ENCODE measurements at places on chromosomes 7 and 10.

DNA sequence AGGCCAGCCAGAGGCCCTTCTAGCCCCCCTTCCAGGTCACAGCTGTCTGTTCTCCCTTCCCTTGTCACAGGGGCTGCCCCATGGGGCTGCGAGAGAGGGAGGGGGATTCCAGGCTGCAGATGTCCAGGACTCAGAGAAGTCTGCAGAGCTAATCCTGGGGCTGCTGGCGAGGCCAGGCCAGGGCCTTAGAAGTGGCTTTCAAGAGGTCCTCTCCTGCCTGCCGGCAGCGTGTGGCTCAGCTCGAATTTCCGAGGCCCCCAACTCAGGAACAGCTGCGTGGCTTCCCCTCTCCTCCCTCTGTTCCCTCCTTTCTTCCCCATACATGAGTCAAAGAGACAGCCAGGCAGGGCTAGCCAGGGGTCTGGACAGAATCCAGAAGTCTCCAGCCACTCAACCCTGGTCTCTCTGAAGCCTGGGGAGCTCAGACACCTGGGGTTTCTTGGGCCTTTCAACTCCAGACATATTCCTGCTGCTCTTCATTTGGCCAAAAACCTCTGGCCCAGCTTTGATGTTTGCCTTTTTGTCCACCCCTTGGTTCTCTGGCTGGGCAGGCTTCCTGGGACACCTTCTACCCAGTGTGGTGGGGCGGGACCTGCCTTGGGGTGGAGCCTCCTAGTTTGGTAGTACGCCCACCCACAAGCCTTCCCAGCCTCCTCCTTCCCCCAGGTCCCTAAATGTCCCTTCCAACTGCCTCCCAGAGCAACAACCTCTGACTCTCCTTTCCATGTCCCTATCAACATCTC, 21.8 kb upstream of the EIF5AL1 start:
- no peak for DNase-seq

- DNase-seq: no peak
These were observed 2.9 kb upstream of the RABGEF1 start for GRCh38 chr7:66737667-66738066.

- no peak for DNase-seq
These were observed 78.1 kb upstream of the TMEM196 start for GRCh38 chr7:19851504-19851903.

GRCh38 chr10:47380341-47381102, 3.6 kb downstream of the ZNF488 start:
- DNase-seq: no peak

GRCh38 chr7:47329320-47329926, 252.5 kb downstream of the TNS3 start:
- no peak for DNase-seq

DNA sequence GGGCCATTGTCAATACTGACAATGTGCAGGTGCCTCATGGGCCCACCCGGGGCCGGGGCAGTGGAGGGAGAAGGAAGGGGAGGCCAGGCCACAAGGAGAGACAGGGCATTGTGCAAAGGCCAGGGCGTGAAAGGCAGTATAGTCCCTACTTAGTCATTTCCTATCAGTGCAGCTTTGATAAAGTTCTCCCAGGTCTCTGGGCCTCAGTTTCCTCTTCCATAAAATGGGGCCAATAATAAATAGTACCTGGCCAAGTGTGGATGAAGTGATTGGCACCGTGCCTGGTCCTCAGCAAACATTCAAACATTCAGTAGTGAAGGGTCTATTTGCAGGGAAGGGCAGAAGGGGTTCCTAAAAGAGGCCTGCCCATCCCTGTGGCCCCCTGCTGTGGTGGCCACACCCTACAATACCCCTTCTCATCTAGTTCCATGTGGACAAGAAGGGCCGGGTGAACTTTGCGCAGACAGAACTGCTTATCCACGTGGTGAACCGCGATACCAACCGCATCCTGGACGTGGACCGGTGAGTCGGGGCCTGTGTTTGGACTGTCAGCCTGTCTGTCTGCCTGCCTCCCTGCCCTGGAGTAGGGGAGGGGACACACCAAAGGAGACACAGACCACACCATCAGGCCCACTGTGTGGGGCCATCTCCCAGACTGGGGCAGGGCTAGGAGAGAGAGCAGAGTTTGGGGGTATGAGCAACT, 36.9 kb upstream of the VSIR start:
- no peak for DNase-seq

GRCh38 chr10:12757351-12757750, 244.2 kb downstream of the CCDC3 start:
- DNase-seq: no peak

DNA sequence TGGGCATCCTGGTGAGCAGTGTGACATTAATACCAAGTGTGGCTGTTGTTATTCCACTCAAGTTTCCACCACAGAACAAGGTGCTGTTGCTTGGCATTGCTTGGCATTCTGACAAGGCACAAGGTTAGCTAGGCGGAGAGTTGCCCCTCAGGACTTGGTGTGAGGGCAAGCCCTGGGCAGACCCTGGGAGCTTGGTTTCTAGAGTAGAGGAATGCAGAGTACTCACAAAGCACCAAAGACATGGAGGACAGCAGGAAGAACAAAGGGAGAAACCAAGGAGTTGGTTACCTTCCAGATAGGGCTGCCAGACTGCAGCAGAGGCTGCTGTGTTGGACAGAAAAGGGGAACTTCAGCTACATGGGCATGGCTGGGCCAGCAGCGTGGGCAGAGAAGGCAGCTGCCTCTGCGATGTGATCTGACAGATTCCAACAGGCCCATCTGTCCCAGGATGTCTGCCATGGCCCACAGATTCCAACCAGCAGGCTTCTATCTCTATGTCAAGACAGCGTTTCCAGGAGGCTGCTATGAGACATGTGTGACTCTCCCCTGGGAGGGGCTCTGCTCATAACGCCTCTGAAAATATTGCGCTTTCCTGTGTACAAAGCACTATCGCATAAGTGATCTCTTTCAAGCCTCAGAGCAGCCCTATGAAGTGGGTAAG, 1.8 kb downstream of the GOLGA7B start:
- no peak for DNase-seq

- DNase-seq: no peak
These were observed 588.0 kb upstream of the LRRN3 start for GRCh38 chr7:110502888-110503465.

- DNase-seq: no peak
These were observed 35.3 kb upstream of the GJD4 start for GRCh38 chr10:35569836-35570235.

GRCh38 chr10:133007360-133007858, 65.0 kb upstream of the CFAP46 start:
- no peak for DNase-seq

GRCh38 chr7:108358553-108358952, 97.7 kb downstream of the NRCAM start:
- no peak for DNase-seq

DNA sequence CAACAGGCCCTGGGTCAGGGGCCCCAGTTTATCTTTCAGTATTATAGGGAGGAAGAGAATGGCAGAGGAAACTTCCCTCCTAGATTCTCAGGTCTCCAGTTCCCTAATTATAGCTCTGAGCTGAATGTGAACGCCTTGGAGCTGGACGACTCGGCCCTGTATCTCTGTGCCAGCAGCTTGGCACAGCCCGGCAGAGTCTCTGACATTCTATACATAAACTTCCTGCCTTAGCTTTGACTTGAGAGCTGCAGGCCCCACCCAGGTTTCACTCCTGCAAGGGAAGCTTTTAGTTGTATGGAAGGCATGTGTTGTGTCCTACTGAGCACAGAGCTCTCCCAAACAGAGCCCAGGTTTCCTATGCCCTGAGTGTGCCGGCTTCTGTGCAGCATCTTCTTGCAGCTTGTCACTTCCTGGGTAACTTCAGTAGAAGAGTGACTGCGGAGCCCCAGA, 205.6 kb upstream of the PRSS58 start:
- no peak for DNase-seq

- no peak for DNase-seq
These were observed 79.5 kb downstream of the AOAH start for GRCh38 chr7:36644625-36645422.

DNA sequence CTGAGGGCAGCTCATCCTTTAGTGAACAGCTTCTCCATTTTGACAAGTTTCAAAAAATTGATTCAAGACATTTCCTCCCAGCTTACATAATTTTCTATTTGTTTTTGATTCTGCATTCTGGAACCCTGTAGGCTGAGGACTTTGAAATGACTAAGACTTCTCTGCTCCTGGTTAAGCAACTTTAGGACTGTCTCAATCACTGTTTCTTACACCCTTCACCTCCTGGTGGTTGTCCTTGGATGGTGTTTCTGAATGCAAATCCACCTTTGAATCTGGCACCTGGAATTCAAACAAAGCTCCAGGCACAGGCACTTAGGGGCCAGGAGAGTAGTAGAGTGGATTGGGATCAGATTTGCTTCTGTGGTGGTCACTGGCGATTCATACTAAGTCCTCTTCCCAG, 595.5 kb downstream of the LRMDA start:
- no peak for DNase-seq

- no peak for DNase-seq
These were observed 84.0 kb downstream of the PTPN20 start for GRCh38 chr10:46995234-46995633.

- DNase-seq: no peak
These were observed 8.6 kb downstream of the PFKFB3 start for GRCh38 chr10:6211341-6211670.

GRCh38 chr10:47164126-47164799, 135.7 kb upstream of the GDF10 start:
- DNase-seq: no peak

DNA sequence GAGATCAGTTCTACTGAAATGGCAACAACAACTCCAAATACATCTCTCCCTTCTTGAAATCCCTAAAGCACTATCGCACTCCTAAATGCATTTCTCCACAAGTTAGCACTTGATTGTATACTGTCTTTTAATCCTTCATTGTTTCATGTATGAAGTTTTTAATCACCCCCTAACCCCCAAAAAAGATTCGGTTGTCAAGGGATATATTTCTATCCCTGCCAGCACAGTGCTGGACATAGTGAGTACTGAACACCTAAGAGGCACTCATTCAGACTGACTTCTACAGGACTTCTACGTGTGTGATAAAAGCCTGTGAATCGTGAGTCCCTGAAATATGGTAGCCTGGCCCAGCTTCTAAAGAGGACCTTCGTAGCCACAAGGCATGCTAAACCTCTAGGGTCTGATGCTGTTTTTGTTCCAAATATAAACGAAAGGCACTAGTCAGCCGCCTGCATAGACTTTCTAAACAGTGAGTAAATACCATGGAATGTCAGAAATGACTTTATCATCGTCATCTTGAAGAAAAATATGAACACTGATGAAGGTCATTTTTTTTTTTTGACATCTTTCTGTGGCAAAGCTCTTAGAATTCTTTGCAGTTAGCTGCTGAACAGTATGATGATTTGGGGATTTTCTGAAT, 14.6 kb upstream of the ZSCAN21 start:
- DNase-seq: no peak

DNA sequence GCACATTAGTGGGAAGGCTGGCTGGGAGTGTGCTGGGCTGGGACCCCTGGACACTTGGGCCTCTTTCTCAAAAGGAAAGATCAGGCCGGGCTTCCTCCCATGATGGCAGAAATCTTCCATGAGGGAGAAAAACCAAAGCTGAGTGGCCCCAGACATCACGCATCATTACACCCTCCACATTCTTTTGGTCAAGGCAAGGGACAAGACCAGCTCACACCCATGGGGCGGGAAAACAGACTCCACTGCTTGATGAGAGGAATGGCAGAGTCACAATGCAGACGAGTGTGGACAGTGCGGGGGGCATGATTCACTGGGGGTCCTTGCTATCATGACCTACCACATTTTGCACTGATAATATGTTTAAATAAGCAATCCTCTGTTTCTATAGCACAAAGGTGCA, 73.3 kb downstream of the CREB3L2 start:
- DNase-seq: no peak

DNA sequence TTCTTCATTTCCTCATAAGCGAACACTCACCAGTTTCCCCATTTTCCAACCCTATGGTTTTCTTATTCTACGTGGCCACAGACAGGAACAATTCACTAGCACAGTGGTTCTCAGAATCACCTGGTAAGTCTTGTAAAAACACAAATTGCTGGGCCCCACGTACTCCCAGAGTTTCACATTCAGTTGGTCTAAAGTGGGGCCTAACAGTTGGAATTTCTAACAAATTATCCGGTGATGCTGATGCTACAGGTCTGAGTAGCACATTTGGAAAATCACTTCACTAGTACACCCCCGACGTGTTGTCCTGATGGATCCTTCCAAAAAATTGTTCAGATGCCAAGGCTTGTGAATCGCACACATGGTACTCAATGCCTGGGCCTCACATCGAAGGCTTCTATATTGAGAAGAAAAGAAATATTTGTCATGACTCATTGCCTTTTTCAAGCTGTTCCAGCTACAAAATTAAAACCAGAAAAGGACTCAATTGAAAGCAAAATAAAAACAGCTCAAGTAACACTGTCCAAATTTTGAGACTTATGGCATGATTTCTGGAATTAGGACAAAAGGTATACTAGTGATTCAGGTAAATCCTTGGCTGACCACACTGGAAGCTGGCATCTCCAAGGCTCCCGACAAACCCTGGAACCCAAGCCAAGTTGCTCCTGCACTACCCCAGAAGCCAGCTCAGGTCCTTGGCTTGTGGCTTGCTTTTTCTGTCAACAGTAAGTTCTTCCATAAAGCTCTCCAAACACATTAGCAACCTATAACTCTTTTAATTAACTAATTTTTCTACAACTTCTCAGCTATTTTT, 12.9 kb upstream of the VIM start:
- no peak for DNase-seq

DNA sequence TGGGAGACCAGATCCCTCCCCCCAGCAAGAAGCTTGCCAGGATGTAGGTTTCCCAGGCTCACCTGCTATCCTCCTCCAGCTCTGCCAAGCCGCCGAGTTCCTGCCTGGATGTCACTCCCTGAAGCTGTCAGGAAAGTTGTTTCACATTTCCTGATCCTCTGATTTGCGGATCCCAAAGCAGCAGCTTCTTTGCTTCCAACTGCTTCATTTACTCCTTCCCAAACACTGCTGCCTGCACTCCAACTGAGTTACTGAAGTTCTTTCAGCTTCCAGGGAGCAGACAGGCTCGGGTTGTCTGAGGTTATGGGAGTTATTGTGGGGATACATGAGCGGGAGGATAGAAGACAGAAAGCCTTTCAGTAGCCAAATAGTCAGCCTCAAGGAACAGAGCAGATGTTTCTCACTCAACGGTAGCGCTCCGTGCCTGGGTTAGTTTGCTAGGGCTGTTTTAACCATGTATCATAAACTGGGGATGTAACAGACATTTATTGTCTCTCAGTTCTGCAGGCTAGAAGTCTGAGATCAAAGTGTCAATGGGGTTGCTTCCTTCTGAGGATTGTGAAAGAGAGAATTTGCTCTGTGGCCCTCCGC, 516.0 kb downstream of the REEP3 start:
- no peak for DNase-seq

DNA sequence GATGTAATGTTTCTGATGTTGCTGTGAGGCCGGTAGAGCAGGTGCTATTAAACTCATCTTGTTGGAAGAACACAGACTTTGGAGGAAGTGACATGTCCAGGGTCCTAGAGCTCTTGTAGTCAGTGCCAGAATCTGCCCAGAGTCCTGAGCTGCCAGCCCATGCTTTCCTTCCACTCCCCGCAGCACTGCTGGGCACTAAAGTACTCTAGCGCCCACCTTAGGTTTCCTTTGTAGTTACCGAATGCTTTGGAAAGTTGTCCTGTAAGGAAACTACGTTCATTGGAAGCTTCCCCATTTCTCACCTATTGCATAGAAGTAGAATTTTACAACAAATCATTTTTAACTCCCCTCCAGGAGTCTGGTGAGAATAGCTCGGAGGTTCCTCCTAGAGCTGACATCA, 11.0 kb downstream of the ZNF862 start:
- no peak for DNase-seq

Data from glomerular endothelial cell (primary cell).